ENCODE measurements at places on chromosomes 7 and 10.

- no peak for DNase-seq
These were observed 5.0 kb downstream of the ELMO1 start for GRCh38 chr7:37443627-37444026.

- DNase-seq = no peak
These were observed 21.8 kb upstream of the SLC26A3 start for GRCh38 chr7:107824858-107825257.

- no peak for DNase-seq
These were observed 829.0 kb downstream of the TNS3 start for GRCh38 chr7:46752881-46753366.

DNA sequence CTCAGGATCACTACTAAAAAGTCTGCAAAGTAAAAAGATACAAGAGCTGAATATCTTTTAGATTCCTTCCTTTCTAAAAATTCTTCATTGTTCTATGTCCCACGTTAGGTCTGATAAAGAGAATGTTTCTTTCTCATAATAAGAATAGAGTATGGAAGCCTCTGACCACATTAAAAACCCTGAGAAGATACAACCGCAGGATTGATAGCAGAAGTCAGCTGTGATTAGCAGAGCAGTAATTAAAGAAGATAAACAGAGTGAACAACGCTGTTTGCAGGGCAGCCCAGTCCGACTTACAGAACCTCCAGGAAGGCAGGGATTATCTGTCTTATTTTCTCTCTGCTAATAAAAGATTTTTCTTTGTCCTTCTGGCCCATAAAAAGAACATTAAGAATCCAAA, 31.4 kb upstream of the PITRM1 start:
- no peak for DNase-seq

GRCh38 chr7:41294556-41295454, 408.1 kb downstream of the INHBA start:
- no peak for DNase-seq

DNA sequence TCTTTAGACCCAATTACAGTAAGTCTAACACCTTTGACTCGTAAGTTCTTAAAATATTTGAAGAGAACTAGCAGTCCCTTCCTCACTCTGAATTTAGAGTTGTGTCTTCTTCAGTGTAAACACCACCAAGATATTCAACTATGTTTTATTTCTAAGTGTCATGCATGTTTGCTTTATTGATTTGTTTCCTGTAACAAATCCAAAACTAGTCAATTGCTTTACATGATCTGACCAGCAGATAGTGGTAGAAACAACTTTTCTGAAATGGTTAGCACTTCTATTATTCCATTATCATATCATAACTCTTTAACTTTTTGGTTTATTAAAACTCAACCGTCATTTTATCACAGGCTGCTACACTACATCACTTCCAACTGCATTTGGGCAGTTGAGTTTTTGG, 90.1 kb downstream of the INHBA start:
- DNase-seq = no peak

DNA sequence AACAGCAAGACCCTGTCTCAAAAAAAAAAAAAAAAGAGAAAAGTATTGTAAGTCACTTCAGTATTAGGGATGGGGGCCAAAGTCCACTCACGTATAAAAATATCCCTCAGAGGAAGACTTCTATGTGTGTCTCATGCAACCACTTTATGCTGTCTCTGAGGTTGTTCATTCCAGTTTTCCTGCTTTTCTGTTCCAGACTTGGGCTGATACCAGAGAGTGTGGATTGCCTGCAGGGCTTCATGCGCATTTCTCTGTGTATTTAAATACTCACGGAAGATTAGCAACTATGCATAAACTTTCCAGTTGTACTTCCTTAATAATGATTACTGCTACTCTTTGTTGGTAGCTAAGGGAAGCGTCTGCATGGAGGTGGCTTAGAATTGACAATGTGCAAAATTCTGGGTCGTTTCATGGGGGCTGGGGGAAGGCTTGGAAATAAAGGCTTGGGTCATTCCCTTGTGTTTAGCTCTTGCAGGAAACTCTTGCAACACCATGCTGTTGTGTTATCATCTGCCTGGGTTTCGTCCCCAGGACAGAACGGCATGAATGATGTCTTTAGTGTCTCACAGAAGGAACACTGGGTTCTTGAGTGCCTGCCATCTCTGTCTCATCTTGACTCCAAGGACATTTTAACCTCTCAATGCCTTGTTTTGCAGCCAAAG, 54.1 kb downstream of the KIAA1217 start:
- no peak for DNase-seq

GRCh38 chr7:138670594-138670993, 30.6 kb downstream of the SVOPL start:
- DNase-seq = no peak

DNA sequence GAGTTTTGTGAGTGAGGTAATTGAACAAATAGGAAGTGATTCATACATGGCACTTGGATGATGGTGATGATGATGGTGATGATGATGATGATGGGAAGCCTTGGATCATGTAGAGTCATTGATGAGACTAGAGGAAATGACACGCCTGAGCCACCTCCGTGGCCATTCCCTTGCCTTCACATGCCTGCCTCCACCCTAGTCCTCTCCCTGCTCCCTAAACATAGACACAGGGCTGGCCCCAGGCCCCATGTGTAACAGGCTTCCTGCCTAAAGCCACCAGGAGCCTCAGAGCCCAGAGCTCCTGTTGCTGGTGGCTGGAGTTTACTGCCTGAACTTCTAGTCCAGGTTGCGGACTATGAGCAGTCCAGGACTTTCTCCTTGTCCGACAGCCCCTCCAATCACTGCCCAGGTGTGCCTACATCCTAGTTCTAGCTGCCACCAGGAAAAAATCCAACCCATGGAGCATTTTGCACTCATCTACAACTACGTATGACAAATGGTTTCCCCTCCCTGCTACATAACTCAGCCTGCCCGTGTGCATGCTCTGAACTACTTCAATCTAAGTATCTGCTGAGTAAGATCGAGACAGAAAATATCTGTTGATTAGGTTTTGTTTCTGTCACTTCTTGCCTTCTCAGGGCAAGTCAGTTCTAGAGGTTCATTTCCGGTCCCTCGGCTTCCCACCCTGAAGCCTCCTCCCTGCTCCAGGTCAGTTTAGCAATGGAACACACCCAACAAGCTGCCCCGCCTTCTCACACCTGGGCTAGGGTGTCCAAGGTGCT, 35.5 kb upstream of the KDM7A start:
- peak; percentile 39 for DNase-seq

GRCh38 chr10:35554461-35555056, 50.6 kb upstream of the GJD4 start:
- no peak for DNase-seq

DNA sequence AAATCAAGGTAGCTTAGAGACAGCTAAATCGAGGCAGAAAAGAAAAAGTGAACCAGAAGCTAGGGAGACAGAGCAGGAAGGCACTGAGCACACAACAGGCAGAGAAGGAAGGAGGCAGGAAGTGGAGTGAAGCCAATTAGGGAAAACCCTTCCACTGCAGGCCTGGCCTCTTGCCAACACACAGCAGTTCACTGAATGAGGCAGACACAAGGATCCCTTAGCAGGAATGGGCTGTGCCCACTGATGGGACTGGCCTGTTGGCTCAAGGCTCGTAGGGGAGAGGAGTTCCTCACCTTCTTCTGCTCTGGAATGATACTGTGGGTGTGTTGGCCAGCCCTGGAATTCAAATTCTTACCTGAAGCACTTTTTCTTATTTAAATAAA, 220.3 kb upstream of the STK17A start:
- no peak for DNase-seq

DNA sequence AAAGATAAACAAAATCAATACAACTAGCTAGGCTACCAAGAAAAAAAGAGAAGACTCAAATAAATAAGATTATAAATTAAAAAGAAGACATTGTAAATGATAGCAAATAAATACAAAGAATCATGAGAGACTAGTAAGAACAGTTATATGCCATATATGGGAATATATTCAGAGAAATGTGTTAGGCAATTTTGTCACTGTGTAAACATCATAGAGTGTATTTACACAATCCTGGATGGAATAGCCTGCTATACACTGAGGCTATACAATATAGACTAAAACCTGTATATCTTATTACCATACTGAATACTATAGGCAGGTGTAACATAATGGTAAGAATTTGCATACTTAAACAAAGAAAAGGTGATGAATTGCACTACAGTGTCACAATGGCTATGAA, 717.4 kb downstream of the PARD3 start:
- DNase-seq = no peak

- DNase-seq = no peak
These were observed 438.1 kb downstream of the SUGCT start for GRCh38 chr7:40572810-40573465.

DNA sequence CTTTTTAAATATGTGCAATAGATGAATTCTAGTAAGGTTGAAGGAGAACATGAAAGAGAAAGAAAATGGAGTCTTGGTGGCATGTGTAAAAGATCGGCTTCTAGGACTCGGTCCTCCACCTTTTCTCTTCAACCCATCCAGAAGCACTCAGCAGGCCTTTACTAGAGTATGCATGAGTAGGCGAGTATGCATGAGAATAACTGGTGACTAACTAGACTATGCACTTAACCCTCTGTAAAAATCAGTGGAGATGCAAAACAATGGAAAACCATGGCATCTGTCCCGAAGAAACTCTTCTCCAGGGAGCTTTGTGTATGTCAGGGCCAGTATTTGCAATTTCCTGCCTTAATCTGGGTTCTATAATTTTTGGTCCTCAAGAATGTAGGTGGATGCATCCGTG, 40.0 kb upstream of the GRB10 start:
- DNase-seq = no peak

GRCh38 chr7:128003167-128003566, 28.1 kb downstream of the LRRC4 start:
- no peak for DNase-seq

DNA sequence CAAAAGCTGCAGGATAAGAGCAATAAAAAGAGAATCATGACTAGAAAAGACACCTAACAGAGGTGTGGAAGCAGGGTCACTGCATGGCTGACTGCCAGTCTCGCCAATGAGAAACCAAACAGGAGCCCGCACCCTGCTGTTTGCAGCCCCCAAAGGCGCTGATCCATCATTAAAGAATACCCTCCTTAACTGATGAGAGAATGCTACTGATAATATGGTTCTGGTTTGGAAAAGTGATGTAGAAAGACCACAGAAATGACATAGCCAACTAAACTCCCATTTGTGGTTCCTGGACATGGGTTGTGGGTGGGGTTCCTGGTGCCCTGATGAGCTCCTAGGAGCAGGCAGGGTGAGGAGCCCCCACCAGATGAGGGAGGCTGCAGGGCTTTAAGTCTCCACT, 207.4 kb downstream of the TNS3 start:
- no peak for DNase-seq

- DNase-seq = no peak
These were observed 382.6 kb upstream of the AKR1E2 start for GRCh38 chr10:4443419-4443818.

- no peak for DNase-seq
These were observed 10.4 kb upstream of the STRIP2 start for GRCh38 chr7:129423700-129424410.

DNA sequence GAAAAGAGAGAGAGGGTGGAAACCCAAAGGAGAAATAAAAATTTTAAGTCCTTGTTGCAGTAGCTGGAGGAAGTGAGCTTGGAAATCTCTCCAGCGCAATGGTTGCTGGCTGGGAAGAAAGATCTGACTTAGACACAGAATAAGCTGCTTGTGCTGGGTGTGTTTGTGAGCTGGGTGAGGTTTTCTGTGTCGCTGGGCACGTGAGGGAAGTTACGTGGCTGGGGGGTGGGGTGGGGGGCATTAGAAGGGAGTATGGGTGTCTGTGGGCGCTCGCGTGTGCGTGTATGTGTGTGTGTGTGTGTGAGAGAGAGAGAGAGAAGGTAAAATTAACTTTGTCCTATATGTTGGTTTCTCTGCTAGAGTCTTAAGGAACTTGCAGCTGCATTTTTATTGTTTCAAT, 11.6 kb downstream of the TCF7L2 start:
- DNase-seq = no peak

DNA sequence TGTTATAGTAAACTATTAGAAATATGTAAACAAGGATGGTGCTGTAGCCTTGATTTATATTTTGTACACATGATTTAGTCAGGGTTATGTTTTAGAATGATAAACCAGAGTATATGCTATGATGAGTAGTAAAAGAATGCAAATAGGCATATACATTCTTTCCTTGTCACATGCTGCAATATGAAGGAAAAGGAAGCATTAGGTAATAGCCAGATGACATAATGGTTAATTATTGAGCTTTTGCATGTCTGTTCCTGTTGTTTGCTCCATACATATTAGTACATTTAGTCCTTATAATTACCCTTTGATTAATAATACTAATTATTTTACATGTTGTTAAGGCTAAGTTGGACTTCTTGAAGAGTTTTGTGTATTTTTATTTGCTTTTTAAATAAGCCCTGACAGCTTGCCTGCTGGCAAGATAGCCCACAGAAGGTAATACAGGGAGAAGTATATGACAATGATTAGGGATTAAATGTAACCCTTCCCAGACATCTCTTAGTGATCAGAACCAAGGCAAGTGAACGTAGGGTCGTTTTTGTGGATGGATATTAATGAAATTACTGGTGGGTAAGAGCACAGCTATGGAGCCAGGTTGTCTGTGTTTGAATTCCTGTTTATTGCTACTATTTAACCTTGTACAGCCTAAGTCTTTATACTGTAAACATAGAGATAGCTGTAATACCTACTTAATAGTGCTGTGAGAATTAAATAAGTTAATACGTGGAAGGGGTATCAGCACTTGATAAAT, 68.4 kb downstream of the PHTF2 start:
- DNase-seq = no peak

- no peak for DNase-seq
These were observed 24.7 kb upstream of the SEM1 start for GRCh38 chr7:96734343-96734742.

GRCh38 chr10:43386981-43387677, 15.7 kb downstream of the FXYD4 start:
- no peak for DNase-seq

- DNase-seq = peak; percentile 90
These were observed at the start of the genes MRPL43 and TWNK for GRCh38 chr10:100986952-100987684. MRPL43 (minus strand) TSS chr10:100987497; CDS start chr10:100987443, 54 bp downstream. TWNK (plus strand) TSS chr10:100987543; CDS start chr10:100988211, 668 bp downstream.

DNA sequence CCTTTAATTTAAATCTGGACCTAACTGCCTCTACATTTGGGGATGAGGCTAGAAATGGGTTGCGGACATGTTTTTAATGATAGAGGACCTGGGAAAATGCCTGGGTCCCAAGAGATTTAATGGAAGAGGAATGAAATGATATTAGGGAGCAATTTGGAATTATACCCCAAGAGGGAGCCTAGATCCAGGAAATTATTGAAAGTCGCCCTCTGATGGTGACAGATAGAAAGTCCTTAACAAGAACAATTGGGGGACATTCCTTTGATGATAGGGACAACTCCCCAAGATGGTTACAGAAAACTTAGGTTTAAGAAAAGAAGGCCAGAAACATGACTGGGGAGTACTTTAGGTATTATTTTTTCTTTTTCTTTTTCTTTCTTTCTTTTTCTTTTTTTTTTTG, 9.5 kb upstream of the TSGA13 start:
- no peak for DNase-seq

- no peak for DNase-seq
These were observed 2.1 kb upstream of the TMEM120A start for GRCh38 chr7:75996476-75996875.

DNA sequence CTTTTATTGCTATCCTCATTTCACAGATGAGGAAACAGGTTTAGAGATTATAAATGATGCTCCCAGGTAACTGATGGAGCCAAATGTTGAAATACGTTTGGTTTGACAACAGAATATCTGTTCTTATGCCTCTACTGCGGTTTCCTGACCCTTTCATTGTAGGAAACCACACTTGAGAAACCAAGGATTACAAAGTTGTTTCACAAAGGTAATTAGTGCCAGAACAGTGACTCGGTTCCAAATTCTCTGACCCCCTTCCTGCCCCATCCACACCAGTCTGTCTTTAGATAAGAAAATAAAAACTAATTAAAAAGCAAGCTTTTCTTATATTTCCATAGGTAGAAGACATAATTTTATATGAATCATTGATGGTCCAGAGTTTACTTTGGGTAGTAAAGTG, 393.7 kb upstream of the MBL2 start:
- no peak for DNase-seq

All from activated naive CD4-positive, alpha-beta T cell treated with Interleukin-2 at 50 U/mL for 16 hours (primary cell).